C1 segment of cervical spinal cord (tissue), 14 donors: ENCODE measurements at places on chromosomes 1 and 21.

DNA sequence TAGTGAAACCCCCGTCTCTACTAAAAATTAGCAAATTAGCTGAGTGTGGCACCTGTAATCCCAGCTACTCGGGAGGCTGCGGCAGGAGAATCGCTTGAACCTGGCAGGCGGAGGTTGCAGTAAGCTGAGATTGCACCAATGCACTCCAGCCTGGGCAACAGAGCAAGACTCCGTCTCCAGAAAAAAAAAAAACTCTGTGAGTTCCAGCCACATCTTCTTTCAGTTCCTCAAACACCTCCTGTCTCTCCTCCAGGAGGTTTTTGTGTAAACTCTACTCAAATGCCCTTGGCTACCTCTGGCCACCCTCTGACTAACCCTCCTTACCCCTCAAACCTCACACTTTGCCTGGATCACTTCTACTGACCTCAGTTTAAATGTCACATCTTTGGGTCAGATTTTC lies 38.1 kb downstream of the RCSD1 start:
- DNase-seq = no peak

DNA sequence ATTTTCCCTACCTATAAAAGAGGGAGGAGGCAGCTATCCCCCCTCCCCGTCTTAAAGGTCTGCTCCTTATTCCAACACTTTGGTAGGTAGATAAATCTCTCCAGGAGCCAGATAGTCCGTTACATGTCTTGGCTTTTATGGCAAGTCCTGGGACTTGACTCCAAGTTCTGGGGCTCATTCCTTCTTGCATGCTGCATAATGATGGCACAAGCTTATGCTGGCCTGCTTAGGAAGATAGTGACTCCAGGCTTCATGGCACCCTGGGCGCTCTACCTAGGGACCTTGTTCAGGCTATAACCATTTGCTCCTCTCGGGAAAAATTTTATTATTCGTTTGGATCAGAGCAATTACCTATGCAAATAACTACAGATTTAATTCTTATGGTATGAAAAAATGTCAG lies 3.7 kb downstream of the SLAMF1 start:
- no peak for DNase-seq

DNA sequence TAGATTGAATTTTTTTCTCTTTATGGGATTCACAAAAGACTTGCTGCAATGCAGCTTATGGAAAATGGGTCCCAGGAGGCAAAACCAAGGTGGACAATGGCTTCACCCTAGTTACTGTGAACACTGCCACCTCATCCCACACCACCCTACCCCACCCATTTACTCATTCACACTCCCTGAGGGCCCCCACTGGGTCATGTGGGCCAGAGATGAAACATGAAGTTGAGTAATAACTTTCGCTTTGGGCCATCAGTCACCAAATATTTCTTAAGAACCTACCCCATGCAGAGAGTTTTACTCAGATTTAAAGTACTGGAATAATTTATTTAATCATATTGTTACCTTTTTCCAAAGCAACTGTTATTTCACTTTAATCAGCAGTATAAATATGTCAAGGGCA lies 191.8 kb downstream of the TPR start:
- no peak for DNase-seq

- no peak for DNase-seq
These were observed 921 bp upstream of the ECE1 start for GRCh38 chr1:21291184-21291583.

GRCh38 chr21:28282833-28283232 lies 709.8 kb downstream of the LTN1 start:
- no peak for DNase-seq

- DNase-seq = no peak
These were observed 22.3 kb upstream of the LRP8 start for GRCh38 chr1:53349968-53350852.

DNA sequence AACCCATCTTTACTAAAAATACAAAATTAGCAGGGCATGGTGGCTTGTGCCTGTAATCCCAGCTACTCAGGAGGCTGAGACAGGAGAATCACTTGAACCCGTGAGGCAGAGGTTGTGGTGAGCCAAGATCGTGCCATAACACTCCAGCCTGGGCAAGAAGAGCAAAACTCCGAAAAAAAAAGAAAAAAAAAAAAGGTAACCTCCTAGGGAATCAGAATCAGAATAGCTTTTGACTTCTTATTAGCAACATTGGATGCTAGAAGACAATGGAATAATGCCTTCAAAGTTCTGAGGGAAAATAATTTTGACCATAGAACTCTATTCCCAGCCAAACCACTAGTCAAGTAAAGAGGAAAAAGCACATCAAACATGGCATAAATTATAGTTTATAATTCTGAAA lies 60.9 kb downstream of the LMO4 start:
- no peak for DNase-seq

DNA sequence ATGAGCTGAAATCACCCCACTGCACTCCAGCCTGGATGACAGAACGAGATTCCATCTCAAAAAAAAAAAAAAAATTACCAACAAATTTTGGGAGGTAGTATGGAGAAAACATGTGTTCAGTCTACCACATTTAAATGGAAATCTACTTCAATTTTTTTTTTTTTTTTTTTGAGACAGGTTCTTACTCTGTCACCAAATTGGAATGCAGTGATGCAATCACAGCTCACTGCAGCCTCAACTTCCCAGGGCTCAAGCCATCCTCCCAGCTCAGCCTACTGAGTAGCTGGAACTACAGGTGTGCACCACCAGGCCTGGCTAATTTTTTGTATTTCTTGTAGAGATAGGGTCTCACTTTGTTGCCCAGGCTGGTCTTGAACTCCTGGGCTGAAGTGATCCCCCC lies 82.1 kb downstream of the GFI1 start:
- DNase-seq = no peak
